ENCODE measurements at places on chromosomes 12 and 14.

GRCh38 chr12:50224026-50224692 lies 57.0 kb upstream of the CERS5 start:
- peak; percentile 85 for ATAC-seq

DNA sequence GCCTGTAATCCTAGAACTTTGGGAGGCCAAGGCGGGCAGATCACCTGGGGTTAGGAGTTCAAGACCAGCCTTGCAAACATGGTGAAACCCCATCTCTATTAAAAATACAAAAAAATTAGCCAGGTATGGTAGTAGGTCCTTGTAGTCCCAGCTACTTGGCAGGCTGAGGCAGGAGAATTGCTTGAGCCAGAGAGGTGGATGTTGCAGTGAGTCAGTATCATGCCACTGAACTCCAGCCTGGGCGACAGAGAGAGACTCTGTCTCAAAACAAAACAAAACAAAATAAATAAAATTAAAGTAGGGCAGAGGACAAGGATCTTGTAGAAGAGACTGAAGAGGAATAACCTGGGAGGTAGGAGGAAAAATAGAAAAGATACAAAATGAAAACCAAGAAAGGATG lies 45.5 kb upstream of the GUCY2C start:
- no peak for ATAC-seq

- peak; percentile 63 for ATAC-seq
Measured at GRCh38 chr12:94761559-94761958, 111.2 kb upstream of the TMCC3 start.

DNA sequence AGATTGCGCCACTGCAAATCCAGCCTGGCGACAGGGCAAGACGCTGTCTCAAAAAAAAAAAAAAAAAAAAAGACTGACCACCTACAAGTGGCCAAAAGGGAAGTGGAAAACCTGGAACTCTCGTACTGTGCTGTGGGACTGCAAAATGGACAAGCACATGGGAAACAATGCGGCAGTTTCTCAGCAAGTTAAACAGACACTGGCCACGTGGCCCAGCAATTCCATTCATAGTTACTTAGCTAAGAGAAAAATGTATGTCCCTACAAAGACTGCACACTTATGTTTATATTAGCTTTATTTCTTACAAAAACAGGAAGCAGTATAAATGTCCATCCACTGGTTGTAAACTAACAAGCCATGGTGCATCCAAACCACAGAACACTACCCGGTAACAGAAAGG lies 5.6 kb downstream of the CHFR start:
- ATAC-seq, result no peak

GRCh38 chr12:9626291-9626690 lies 18.6 kb upstream of the KLRB1 start:
- peak; percentile 69 for ATAC-seq

- ATAC-seq, result no peak
Measured at GRCh38 chr14:83993545-83993944, 1536.4 kb upstream of the FLRT2 start.

DNA sequence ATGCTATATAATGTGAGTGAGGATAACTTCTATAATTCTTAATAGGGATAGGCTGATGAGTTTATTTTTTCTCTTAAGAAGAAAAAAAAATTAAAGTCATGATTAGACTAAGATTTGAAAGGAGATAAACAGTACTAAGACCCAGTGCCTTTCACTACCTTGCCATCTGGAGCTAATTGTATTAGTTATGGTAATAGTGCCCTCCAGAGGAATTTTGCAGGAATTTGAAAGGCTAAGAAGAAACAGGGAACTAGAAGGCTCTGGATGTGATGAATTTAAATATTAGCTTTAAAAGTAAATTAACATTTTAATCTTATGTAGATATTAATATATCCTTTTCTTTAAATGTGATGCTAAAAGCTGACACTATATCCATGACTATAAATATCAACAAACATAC lies 36.6 kb upstream of the PIK3C2G start:
- ATAC-seq, result no peak

GRCh38 chr14:69267492-69267891 lies 7.5 kb downstream of the GALNT16 start:
- ATAC-seq, result no peak

- no peak for ATAC-seq
Measured at GRCh38 chr12:86445356-86445755, 189.2 kb upstream of the MGAT4C start.

DNA sequence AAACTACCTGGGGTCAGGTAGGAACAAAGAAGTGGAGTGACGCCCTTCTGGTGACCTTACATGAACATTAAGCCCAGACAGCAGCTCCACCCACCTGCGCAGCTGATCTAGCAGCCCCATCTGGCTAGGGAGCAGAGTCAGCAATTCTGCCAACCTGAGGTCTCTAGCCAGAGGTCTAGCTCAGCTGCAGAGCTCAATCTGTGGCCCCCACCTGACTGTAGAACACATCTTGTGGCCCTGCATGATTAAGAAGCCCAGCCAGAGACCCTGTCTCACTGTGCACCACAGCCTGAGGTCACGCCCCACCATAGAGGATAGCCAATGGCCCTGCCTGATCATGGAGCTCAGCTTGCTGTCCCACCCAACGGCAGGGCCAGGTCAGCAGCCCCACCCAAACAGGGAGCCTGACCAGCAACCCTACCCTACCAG lies 50.6 kb upstream of the HIGD1C start:
- no peak for ATAC-seq

DNA sequence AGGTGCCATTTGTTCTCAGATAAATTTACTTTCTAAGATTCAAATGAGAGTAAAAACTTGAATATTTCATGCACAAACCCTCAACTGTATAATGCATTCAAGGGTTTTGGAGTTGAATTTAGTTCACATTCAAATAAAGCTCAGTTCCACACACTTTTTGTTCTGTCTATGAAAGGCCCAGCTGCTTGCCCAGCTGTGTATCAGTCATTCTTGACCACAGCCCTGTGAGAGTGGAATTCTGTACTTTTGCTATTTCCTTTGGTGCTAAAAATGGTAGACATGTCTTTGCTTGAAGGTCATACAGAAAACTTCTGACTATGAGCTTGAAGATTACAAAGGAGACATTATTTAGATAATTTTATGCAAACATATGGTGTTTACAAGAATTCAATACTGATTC lies 110.4 kb downstream of the KCNC2 start:
- ATAC-seq, result no peak

DNA sequence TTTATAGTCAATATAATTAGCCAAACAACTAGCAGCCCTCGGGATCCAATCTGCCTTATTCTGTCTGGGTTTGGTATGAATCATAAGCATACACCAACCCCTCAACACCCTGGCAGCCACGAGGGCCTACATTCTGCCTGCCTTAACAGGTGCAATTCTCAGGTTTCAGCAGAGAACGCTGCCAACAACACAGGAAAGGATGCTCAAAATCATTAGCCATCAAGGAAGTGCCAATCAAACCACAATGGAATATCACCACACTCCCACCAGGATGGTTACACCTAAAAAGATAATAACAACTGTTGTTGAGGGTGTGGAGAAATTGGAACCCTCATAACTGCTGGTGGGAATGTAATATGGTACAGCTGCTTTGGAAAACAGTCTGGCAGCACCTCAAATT lies 122.8 kb downstream of the TTC7B start:
- ATAC-seq, result no peak

DNA sequence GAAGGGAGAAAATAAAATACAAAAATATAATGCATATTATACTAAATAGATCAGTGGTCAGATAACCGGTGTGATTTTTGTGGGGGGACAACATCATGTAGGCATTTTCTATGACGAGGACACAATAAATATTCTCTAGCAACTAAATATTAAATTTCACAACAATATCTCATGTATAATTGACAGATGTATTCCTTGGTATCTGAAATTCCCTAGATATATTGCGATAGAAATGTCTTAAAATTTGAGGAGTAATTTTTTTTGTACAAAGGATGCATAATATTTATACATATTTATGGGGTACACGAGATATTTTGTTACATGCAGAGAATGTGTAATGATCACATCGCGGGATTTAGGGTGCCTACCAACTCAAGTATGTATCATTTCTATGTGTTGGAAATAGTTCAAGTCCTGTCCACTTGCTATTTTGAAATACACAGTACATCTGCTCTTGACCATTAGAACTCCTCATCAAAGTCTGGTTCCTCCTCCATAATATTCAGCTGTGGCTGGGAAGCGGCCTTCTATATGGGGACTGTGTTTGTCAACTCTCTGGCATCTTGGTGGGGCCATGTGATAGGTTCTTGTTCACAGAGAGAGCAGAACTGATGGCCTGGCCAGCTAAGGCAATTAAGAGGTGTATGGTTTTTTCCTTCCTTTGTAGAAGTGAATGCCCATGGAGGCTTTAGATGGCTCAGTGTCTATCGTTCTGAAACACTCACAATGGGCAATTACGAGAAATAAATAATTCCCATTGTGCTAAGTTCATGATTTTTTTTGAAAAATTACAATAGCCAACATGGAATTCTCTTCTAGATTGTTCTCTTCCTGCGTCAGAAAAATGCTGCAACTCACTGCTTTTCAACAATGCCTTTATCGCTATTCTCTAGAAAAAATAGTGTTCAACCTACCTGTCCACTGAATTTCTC lies 8.8 kb downstream of the A2M start:
- no peak for ATAC-seq

GRCh38 chr14:99606359-99606758 lies 2.4 kb upstream of the CCDC85C start:
- ATAC-seq, result no peak

- ATAC-seq, result no peak
Measured at GRCh38 chr14:49857427-49858003, 4.9 kb upstream of the NEMF start.

All from activated CD4-positive, CD25-positive, alpha-beta regulatory T cell treated with anti-CD3 and anti-CD28 coated beads, Interleukin-2, amount 50 U/mL, for 24 hours (primary cell).